Stimulated activated CD8-positive, alpha-beta memory T cell treated with anti-CD3 and anti-CD28 coated beads, Interleukin-2, amount 100 ng/mL, for 1 hour (primary cell): ENCODE measurements at places on chromosomes 1 and 21.

GRCh38 chr1:186143481-186143880 lies 231.6 kb downstream of the TPR start:
- no peak for DNase-seq

DNA sequence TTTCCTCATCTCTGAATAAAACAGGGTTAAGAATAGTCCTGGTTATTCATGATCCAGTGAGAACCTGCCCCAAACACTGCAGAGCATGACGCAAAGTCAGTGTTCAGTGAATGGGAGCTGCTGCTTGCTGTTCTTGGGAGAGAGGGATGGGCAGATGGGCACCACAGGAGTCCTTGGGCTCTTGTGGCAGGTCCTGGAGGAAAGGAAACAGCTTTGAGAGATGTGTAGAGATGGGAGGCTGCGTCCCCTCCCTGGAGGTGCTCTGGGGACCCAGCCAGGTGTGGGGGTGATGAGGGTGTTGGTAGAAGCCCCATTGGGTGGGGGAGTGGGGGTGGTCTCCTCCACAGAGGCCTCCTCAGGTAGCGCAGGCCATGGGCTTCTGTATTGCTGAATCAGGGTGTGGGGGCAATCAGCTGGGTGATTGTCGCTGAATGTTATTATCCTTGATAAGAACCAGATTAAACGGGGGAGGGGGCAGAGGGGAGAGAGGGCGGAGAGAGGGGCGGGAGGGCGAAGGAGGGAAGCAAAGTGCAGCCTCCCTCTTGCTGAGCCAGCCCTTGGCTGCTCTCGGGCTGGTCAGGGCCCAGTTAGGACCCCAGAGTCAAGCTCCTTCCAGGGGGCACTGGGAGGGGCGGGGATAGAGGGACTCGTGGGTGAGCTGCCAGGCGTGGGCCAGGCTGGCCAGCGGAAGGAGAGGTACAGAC lies 22.9 kb upstream of the CASZ1 start:
- no peak for DNase-seq

GRCh38 chr1:119893238-119893791 lies 3.0 kb downstream of the ADAM30 start:
- no peak for DNase-seq

DNA sequence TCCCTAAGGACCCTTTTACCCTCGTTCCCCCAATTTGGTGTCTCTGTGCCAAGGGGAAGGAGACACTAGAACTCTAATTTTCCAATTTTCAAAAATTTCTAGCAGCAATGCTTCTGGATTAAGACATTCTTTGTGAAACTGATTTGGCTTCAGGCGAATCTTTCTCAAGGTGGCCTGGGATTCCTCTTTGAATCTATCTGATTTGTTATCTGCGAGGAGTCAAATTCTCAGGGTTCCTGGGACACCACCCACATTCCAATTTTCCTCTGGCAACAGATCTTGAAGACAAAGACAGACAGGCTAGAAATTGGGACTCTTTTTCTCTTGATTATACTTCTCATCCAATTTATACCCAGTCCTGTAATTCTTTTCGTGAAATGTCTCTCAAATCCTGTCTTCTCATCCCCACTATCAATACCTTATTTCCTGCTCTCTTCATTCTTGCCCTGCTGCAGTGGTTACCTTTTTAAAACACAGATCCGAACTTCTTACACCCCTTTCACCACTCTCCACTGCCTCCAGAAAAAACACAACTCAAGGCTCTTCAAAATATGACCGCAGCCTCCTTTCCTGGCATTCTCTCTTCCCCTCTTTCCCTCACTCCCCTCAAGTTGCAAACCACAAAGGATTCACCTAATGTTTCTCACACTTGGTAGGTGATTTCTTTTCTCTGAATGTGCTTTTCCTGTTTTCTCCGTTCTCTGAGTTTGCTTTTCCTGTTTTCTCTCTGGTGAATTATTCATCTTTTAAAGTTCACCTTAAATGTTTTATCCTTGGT lies 2.7 kb upstream of the MPZL1 start:
- DNase-seq: no peak

GRCh38 chr1:206030714-206031113 lies 7.0 kb upstream of the CTSE start:
- DNase-seq: no peak

DNA sequence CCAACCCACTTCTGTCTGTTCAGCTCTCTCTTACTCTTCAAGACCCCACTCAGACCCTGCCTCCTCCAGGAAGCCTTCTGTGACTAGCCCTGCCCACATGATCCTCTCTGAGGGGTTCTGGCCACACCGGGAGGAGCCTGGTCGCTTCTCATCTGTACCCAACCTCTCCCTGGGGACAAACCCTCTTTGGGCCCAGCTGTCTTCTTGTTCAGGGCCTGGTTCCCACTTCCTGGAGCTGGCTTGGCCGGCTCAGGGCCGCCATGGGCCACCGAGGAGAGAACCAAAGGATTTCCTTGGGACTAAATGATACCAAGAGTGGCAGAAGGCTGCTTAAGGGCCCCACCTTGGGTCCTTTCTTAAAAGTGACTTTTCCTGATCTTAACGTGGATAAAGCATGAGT lies 124.7 kb upstream of the ZBTB40 start:
- no peak for DNase-seq

DNA sequence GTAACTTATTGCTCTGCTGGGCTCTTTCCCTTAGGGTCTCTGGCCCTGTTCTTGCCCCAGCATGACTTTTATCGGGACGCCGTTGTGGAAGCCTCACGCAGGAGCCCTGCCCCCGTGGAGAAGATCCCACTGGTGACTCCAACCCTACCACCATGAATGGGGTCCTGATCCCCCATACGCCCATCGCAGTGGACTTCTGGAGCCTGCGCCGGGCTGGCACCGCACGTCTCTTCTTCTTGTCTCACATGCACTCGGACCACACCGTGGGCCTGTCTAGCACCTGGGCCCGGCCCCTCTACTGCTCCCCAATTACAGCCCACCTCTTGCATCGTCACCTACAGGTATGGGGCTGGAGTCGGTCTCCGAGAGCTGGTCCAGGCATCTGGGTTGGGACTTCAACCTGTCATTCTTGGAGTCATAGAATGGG lies 322 bp downstream of the DCLRE1B start:
- no peak for DNase-seq

GRCh38 chr21:27035791-27036190 lies 68.9 kb upstream of the ADAMTS5 start:
- DNase-seq: no peak

DNA sequence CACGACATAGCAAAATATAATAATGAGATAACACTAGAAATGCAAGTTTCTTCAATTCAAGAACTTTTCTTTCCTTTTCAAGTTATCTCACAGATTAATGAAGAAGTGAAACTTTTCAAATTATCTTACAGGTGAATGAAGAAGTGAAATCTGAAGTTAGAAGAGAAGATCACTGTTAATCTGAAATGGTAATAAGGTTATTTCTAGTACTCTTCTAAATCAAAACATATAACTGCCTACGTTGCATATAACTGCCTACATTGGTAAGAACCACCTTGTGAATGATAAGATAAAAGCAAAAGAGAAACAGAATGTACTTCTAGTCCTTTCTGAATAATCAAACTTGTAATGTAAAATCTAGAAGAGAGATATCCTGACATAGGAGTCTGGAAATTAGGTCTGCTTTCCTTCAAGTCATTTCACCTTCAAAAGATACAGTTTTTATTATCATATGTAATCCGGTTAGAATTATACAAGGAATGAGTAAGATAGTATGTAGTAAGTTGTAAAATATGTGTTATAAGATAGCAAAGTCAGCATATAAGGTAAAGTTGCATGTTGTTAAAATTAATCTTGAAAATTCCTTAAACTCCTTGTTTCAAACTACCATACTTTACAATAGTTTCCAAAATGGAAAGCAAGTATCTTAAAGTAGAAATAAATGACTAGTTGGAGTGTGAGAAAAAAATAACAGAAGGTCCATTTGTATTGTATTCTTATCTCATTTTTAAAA lies 522.4 kb upstream of the ZRANB2 start:
- no peak for DNase-seq

GRCh38 chr1:197991594-197991993 lies 74.4 kb downstream of the LHX9 start:
- DNase-seq: no peak

DNA sequence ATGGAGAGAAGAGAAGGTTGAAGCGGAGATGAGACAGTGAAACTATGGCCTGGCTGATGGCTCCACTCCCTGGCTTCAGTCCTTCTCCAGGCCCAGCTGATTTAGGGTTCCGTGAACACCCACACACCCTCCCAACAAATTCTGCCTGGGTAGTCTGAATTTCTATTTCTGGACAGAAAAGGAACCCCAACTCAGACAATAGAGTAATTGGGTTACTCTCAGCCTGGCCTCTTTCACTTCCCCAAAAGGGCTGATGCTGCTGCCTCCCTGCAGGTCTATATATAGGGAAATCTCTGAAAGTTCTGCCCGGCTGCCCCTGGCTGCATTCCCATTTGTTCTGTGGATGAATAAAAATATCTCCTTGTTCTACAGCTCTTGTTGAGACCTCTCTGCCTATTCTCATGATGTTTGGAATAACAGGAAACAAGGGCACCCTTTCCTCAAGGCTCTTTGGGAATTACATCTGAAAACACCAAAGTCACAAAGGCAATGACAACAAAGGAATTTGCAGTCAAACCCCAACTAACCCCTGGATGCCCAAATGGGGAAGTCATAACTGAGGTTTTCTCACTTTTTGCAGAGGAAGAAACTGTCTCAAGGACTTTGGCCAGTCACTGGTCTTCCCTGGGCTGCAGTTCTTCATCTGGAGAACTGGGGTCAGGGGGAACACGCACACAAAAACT lies 11.4 kb upstream of the ZSCAN20 start:
- no peak for DNase-seq

- no peak for DNase-seq
Observed at GRCh38 chr1:143694085-143694484, 277.7 kb downstream of the FAM72C start.

DNA sequence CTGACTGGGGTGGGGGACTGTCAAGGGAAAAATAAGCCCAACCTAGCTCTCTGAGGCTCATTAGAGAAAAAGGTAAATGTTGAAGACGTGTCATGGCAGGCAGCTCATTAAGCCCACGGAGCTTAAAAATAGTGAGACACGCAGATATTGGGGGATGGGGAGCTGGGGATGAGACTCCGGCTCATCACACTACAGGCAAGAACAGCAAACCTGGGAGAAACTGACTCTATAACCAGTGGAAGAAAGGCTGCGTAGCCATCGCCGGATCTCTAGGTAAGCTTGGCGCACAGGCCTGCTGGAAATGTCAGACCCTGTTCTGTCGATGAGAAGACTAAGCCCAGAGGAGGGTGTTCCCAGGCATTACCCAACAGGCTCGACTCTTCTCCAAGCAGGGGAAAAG lies 78.0 kb downstream of the SYT2 start:
- DNase-seq: no peak

DNA sequence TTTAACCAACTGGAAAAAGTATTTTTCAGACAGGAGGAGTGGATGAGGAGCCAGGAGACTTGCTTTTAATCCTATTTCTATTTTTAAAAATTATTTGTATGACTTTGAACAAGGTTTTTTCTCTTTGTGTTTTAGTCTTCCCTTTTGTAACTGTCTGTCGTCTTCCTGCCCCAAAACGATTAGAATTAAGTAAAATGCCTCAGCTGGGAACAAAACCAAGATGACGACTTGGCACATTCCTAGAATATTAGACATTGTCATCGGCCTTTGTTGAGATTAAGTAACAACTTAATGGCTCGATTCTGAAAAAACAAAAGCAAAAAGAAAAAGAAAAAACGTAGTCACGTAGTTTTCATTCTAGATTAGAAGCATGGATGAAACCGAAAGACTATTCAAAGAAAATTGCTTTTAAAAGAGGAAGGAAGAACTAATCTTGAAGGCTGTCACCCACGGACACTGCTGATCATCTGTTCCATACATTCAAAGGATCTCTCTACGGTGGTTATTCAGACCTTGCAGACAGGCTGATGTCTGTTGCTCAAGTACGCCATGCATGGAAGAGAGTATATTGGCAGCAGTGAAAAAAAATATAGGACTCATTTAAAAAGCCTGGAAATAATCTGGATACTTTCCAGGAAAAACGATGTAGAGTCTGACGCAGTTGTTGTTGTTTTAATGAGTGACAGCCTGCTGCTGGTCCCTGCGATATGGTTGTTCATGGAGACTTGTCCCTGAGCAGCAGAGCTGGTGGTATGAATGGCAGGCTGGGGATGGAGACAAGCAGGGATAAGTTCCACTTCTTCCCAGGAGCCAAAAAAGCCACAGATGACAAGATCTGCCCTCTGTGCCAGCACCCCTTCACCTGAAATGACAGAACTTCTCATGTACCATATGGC lies 16.8 kb downstream of the GNG4 start:
- no peak for DNase-seq

- DNase-seq: no peak
Observed at GRCh38 chr1:230441183-230442029, 15.3 kb upstream of the PGBD5 start.

- no peak for DNase-seq
Observed at GRCh38 chr1:172287208-172287607, 133.3 kb upstream of the C1orf105 start.

GRCh38 chr1:67314696-67315095 lies 7.0 kb downstream of the IL12RB2 start:
- no peak for DNase-seq

- DNase-seq: no peak
Observed at GRCh38 chr1:54546651-54547401, 1.2 kb upstream of the ACOT11 start.

- DNase-seq: no peak
Observed at GRCh38 chr21:25370311-25370744, 237.0 kb downstream of the MRPL39 start.

DNA sequence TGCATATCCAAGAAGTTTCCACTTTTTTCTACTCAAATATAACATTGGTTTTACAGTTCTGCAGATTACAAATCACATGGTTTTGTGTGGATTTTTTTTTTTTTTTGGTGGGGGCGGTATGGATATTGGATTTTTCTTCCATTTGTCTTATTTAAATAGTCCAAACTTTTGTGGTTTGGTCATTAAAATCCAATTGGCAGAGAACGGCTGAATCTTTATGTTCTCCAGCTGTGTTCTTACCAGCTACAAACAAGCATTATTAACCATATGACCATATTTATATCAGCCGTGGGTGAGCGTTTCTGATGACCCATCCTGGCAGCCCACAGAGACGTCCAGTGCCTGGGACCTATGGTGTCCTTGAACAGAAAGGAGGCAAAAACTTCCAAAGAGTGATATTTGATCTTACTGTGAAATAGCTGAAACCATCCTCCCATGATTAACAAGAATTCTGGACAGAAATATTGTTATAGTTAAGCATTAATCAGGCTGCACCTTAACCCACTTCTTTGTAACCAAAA lies 200.4 kb downstream of the LYPLAL1 start:
- DNase-seq: no peak

DNA sequence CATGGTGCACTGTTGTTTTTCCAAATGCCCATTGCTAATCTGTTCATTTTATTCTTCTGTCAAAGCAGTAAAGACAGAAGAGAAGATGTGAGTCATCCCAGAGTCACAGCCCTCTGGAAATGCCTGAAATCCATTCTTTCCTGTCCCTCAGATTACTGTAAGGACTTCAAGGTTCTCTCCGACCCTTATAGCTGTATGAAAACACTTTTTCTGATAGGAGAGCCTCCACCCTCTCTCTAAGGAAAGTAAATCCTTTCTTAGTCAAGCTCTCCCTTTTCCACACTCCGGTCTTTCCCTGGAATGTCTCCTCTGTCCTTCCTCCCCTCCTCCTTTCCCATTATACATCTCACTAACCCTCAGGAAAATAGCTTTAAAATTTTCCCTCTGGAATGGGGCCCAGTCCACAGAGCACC lies 3.5 kb upstream of the PRDX6 start:
- DNase-seq: no peak
